Activated CD4-positive, CD25-positive, alpha-beta regulatory T cell treated with anti-CD3 and anti-CD28 coated beads, Interleukin-2, amount 50 U/mL, for 16 hours (primary cell): ENCODE measurements at places on chromosomes 2 and 18.

DNA sequence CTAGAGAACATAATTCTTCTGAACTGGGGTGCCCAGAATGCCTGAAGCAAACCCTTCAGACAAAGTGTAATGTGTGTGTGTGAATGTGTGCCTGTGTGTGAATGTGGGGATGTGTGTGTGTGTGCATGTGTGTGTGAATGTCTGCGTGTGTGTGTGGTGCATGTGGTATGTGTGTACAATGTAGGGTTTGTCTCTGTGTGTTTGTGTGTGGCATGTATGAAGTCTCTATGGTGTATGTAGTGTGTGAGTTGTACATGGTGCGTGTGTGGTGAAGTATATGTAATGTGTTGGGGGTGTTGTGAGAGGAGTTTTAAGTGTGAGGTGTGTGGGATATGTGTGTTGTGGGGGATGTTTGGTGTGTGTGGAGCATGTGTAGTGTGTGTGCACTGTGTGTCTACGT lies 129.3 kb upstream of the SOX11 start:
- DNase-seq: no peak

DNA sequence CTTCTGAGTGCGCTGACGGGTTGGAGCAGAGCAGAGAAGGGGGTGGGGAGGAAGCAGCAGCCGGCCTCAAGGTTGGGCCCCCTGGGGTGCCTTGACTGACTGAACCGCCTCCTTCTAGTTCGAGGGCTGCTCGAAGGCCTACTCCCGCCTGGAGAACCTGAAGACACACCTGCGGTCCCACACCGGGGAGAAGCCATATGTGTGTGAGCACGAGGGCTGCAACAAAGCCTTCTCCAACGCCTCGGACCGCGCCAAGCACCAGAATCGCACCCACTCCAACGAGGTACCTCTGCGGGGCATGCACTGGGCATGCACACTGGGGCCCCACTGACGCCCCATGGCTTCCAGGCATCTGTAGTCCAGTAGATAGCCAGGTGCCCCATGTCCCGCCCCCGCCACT lies 246.9 kb downstream of the GLI2 start:
- no peak for DNase-seq

GRCh38 chr2:119179202-119179601 lies 20.7 kb upstream of the C1QL2 start:
- no peak for DNase-seq

GRCh38 chr2:102891296-102891695 lies 129.5 kb downstream of the TMEM182 start:
- no peak for DNase-seq

GRCh38 chr18:59950215-59950944 lies 50.6 kb downstream of the PMAIP1 start:
- DNase-seq: no peak

GRCh38 chr18:36078751-36079529 lies 11.6 kb upstream of the RPRD1A start:
- DNase-seq: no peak

DNA sequence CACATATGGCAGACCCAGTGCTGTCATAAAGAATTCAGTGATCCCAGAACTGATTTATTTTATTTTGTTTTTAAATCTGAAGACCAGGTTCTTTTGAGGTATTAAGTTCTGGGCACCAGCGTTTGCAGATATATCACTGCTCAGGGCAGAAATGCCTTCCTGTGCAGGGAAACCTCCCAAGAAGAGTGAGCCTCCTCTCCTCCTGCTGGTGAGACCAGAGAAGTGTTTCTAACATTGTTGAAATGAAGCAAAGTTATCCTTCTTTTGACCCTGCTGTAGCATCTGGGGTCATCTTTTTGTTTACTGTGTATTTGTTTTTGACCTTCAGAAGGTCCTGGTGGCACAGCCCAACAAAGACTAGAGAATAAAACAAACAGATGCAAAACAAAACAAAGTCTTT lies 94.0 kb downstream of the AQP4 start:
- no peak for DNase-seq

DNA sequence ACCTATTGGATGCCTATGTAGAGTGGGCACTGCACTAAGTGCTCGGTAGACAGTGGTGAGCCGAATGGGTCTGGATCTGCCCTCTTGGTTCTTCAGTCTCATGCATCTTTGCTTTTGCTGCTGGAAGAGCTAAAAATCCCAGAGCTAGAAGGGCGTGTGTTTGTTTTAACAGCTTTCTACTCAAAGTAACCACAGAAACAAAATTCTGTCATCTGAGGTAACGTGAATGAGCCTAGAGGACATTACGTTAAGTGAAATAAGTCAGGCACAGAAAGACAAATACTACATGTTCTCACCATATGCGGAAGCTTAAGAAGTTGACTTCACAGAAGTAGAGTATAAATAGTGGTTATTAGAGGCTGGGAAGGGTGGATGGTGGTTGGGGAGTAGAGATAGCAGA lies 119.8 kb downstream of the PLB1 start:
- no peak for DNase-seq

DNA sequence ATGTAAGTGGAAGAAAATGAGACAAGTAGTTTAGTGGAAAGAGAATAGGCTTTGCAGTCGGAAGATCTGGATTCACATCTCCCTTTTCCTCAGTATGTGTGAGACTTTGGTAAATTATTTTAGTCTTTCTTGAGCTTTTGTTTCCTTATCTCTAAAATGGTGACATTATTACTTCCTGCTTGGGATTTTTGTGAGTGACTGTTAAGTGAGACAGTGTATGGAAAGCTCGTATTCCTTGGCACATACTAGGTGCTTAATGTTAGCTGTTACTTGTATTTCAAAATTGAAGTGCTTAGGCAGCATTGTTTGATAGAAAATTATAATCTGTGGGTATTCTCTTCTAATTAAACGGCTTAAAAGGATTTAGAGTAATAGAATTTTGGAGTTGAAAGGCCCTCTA lies 2.0 kb downstream of the ZNF638 start:
- DNase-seq: no peak

DNA sequence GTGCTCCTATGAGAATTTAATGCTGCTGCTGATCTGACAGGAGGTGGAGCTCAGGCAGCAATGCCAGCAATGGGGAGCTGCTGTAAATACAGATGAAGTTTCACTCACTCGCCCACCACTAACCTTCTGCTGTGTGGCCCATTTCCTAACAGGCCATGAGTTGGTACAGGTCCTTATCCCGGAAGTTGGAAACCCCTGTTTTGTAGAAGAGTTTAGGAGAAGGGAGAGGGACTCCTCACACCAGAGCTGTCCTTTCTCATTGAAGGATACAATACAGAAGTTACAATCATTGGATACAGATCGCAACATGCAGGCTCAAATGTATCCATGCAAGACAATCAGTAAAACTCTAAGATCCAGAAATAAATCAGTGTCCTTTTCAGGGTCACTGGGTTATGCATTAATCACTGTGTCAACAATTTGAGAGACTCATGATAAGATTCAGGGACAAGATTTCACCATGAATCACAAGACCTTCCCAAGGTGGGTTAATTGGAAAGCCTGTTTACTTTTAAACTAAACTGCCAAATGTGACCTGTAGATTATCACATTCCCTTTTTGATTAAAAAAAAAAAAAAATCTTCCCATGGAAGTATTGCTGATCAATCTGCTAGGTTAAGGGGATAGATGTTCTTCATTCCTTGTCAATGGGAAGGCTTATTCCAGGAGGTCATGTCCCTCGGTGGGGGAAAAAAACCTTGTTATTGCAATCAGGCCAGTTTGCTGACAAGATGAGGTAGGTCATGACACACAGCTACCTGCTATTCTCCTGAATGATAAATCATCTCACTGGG lies 97.2 kb downstream of the SP100 start:
- DNase-seq: no peak

- DNase-seq: no peak
Observed at GRCh38 chr2:237696461-237696860, 69.1 kb downstream of the LRRFIP1 start.

DNA sequence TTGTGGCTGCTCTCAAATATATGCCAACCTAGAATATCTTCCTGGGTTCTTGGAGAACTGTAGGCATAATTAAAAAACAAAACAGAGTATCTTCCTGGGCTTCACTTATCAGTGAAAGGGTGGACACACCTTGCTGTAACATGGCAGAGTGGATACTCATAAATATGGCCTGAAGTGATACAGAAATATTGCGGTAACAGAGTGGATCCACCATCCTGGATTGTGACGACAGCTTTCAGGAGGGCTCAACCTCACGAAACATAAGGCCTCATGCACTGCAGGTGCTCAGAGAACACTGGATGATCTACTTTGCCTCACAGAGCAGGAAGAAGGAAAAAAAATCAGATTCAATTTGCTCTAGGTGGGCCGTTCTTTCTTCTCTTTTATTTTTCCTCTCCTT lies 336.0 kb downstream of the NBAS start:
- DNase-seq: no peak

DNA sequence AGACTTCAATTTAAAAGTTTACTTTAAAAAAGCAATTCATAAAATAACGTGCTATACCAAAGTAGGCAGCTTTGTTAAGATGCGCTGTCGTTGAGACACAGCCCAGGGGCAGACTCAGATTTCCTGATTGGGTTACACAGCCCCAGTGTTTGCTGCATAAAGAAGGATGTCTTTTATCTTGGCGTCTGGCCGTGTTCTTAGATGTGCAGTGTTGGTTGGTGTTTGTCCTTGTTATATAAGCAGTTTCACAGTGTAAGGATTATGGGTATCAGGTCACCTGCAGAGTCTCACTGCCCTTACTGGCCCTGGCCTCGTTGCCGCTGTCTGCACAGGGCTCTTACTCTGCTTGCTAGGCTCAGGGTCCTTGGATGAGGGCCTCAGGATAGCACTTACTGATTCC lies 108.5 kb downstream of the WDSUB1 start:
- DNase-seq: no peak

DNA sequence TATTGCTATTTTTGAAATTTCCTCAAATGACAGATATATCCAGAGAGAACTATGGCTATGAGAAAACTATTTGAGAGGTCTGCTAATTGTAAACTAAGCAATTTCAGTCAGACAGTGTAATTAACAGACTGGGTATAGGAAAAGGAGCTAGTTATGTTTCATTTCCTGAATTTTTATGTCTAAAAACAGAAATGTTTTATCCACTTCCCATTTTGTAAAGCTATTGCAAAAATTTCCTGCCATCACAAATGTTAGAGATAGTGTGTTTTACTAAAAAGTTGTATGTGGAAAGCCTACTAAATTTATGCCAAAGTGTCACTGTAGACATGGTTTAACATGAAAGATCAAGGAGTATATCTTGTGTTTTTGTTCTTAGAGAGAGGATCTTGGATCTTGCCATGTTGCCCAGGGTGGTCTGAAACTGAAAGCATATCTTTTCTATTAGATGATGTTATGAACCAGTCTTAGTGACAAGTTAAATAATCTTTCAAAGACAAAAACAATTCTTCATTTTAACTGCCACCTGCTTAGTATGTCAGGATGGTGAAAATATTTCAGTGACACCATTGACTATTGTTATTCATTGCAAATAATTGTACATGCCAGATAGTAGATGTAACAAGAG lies 40.5 kb upstream of the ITPRID2 start:
- no peak for DNase-seq

- no peak for DNase-seq
Observed at GRCh38 chr2:96953611-96953978, 32.8 kb downstream of the FAM178B start.

DNA sequence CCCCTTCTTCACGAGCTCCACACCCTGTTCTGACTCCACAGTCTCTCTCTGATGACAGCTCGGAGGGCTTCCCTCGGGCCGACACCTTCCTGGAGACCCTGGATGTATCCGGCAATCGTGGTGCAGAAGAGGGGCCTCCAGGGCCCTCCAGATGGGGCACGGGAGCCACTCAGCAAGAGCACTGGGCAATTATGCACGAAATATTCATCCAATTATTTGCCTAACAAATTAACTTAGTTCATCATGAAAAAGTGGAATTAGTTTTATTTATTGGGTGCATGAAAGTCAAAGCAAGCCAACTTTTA lies 277.3 kb upstream of the HDAC4 start:
- no peak for DNase-seq

- no peak for DNase-seq
Observed at GRCh38 chr18:63197246-63197869, 122.2 kb downstream of the BCL2 start.

DNA sequence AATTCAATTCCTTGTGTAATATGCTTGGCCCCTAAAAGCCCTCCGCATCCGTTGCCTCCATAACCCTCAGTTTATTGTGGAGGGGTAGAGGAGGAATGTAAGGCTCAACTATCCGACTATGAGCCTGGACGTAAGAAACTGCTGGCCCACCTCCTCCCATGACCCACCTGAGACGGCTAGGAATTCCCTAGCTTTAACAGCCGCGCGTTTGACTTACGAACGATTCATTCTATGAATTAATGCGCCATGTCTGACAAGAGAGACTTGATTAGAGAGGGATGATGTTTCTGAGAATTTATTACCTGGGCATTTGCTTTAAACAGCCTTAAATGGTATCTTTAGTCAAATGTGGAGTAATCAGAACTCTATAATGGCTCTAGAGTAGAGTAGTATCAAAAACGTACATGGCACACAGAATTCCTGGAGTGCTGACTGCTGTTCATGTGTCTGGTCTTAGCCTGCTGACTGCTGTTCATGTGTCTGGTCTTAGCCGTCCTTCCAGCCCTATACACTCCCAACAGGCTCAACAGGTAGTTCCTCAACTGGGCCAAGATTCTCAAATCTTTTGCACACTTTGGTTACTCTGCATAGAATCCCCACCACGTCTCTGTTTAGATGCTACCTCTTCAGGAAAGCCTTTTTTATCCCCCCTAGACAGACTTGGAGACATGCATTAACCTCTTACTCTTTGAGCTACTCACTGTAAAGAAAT lies 899 bp upstream of the GFPT1 start:
- DNase-seq: no peak

- no peak for DNase-seq
Observed at GRCh38 chr2:175049661-175050060, 44.5 kb upstream of the CHN1 start.

DNA sequence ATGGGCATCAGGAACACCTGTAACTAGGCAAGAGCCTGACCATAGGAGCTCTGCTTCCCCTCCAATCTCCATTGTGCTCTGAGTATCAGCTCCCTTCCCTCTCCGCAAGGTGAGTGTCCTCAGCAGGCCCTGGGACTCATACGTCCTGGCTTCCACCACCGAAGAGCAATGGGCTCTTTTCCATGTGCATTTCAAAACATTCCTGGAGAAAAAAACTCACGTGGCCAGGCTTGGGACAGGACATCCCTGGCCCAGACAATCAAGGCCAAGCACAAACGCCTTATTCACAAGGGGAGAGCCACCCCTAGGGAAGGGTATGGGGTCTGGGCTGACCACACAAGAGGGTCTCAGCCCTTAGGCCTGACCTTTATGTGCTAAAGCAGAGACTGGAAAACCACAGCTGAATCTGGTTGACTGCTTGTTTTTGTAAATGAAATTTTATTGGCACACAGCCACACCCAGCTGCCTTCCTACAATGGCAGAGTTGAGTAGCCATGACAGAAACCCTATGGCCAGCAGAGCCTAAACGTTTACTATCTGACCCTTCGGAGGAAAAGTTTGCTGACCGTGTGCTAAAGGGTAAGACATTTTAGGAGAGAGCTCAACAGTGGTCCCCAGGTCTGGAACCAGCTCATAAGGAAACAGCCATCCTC lies 175.7 kb upstream of the ARL4C start:
- DNase-seq: no peak

DNA sequence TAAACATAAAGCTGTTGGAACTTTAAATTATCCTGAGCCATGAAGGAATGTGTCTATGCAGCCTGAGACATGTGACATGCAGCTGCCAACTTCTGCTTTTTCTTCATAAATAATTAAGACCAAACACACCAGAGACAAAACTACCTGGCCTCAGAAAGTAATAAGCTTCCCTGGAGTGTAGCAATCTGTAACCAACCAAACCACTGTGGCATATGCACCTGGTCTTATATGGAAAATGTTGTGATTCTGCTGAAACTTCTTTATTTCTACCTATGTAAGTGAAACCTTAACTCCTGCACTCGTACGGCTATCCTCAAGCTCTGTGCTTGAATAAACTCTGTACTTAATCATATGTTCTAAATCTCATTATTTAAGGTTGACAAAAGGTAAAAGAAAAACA lies 515.0 kb downstream of the TMEM182 start:
- no peak for DNase-seq
